ENCODE measurements at places on chromosomes 16 and 17.

- DNase-seq: no peak
Measured at GRCh38 chr16:2039274-2040031, 8.2 kb downstream of the NTHL1 start.

DNA sequence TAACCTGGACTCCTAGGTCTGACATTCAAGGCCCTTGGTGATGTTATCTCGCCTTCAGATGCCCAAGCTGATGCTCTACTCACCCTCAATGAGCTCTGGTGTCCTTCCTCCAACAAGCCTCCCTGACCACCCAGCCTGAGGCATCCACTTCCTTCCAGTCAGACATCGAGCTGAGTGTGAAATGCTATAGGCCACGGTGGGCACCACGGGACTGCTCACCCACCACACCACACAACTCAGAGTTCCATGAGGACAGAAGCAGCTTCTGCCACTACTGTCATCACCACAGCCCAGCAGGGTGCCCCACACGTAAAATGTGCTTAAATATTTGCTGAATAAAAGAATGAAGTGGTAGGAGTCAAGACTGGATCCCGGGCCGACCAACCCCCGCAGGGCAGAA, 12.0 kb downstream of the CREBBP start:
- no peak for DNase-seq

DNA sequence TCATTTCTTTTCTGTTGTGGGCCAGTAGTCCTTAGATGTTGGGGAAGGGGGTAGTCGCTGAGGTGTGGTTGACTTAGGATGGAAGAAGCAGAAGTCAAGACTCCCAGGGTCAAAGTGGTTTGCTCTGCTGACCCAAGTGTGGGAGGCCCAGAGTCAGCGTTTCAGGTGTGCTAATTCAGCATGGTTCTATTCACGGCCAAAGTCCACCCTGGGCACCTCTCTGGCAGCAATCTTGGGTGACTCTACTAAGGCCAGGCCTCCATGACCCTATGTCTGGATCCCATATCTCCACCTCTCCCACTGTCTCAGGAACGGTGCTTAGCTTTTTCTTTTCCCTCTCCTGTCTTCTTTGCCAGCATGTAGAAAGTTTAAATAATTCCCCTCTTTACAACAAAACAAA, 32.9 kb downstream of the MAPT start:
- no peak for DNase-seq

- DNase-seq: no peak
Measured at GRCh38 chr17:41116297-41116696, 1.9 kb downstream of the KRTAP4-11 start.

GRCh38 chr17:41863074-41863848, 2.0 kb downstream of the KLHL11 start:
- peak; percentile 14 for DNase-seq

- DNase-seq: no peak
Measured at GRCh38 chr16:88391144-88391850, 8.5 kb downstream of the ZNF469 start.

- DNase-seq: no peak
Measured at GRCh38 chr17:78130090-78130436, 508 bp upstream of the TMC8 start.

DNA sequence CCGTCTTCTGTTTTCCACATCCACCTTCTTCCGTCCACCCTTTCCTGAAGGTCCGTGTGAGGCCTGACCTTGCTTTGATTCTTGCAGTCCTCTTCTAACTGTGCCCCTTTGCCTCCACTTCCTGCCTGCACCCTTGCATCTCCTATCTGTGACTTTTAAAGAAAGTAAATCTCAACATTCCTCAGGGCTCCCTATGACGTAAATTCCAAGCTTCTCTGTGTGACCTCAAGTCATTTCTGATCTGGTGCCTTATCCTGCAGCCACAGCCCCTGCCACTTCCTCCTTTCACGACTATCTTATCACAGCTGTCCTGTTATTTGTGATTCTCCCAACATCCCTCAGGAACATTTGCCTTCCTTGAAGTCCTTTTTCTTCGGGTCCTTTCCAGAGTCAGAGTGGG, 520.5 kb downstream of the CDH13 start:
- no peak for DNase-seq

DNA sequence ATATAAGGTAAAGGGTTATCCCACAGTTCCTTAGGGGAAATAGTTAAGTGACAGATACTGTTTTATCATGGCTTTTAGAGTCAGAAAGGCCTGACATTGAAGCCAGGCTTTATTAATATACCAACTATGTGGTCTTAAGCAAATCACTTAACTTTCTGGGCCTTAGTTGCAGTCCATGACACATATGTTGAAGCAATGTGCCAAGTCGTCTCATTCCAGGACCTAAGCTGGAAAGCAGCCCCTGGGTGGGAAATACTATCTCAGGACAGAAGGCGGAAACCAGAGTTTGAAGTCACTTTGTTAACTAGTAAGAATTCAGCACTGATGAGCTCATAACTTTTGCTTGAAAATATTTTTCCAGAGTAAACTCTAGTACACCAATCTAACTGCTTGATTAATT, 80.0 kb downstream of the USP32 start:
- no peak for DNase-seq

Data from activated naive CD4-positive, alpha-beta T cell treated with anti-CD3 and anti-CD28 coated beads, Interleukin-2, amount 50 U/mL, for 16 hours (primary cell).